Pancreas (tissue), 10 donors: ENCODE measurements at places on chromosomes 3 and 15. TPM values are rescaled to one million over a fixed set of nuclear protein-coding genes. Genes with fewer than 3 reads are reported as not detected.
A peak's percentile ranks its signal among the peaks of the same experiment; 100 is the strongest.

DNA sequence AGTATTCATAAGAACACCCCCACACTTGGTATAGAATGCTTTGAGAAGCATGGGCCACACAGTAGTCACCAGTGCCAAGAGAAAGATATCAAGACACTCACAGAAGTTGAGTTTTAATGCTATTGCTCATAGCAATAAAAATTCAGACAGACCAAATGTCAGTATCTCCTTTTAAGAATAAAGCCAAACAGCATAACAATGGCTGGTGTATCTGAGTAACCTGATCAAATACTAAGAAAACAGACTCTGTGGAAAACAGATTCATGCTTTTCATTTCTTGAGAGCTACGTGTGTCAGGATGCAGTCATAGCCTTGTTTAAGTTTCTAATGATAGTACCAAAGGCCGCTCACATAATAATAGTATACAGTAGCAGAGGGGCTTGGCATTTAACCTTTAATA, 778.5 kb downstream of the MECOM start:
- H3K4me1 ChIP-seq: no peaks in the 10 kb centered on the region
- H3K27me3 ChIP-seq: no peaks in the 10 kb centered on the region
- no peak overlapping the region for H3K4me3 ChIP-seq

GRCh38 chr15:63605816-63606215, 8.6 kb downstream of the FBXL22 start:
- DNase-seq: no peak
- peaks cover 15% of the 10 kb centered on the region for H3K36me3 ChIP-seq
- H3K4me3 ChIP-seq: no peak overlapping the region
- H3K27me3 ChIP-seq: no peaks in the 10 kb centered on the region
- H3K4me1 ChIP-seq: no peaks in the 10 kb centered on the region
- no peak overlapping the region for H3K27ac ChIP-seq

The PDZRN3 gene
- polyA plus RNA-seq: 5.0 TPM

- no peak overlapping the region for H3K27ac ChIP-seq
- DNase-seq: no peak
- no peaks in the 10 kb centered on the region for H3K4me1 ChIP-seq
- no peak overlapping the region for H3K4me3 ChIP-seq
- H3K27me3 ChIP-seq: no peaks in the 10 kb centered on the region
- H3K36me3 ChIP-seq: no peaks in the 10 kb centered on the region
Observed at GRCh38 chr3:104392327-104392726, 974.4 kb upstream of the ALCAM start.

The P2RY13 gene
- polyA plus RNA-seq: 0.12 TPM

The FANCD2 gene
- polyA plus RNA-seq: 2.6 TPM

- no peaks in the 10 kb centered on the region for H3K4me1 ChIP-seq
- no peak overlapping the region for H3K4me3 ChIP-seq
- H3K27me3 ChIP-seq: no peaks in the 10 kb centered on the region
- DNase-seq: no peak
Observed at GRCh38 chr3:25423780-25424588, 4.1 kb upstream of the RARB start.

The DPPA2 gene
- polyA plus RNA-seq: not detected

- no peaks in the 10 kb centered on the region for H3K4me1 ChIP-seq
- no peak overlapping the region for H3K27ac ChIP-seq
- no peaks in the 10 kb centered on the region for H3K36me3 ChIP-seq
- H3K4me3 ChIP-seq: no peak overlapping the region
Observed at GRCh38 chr3:129615751-129616281, 9.3 kb upstream of the PLXND1 start.

DNA sequence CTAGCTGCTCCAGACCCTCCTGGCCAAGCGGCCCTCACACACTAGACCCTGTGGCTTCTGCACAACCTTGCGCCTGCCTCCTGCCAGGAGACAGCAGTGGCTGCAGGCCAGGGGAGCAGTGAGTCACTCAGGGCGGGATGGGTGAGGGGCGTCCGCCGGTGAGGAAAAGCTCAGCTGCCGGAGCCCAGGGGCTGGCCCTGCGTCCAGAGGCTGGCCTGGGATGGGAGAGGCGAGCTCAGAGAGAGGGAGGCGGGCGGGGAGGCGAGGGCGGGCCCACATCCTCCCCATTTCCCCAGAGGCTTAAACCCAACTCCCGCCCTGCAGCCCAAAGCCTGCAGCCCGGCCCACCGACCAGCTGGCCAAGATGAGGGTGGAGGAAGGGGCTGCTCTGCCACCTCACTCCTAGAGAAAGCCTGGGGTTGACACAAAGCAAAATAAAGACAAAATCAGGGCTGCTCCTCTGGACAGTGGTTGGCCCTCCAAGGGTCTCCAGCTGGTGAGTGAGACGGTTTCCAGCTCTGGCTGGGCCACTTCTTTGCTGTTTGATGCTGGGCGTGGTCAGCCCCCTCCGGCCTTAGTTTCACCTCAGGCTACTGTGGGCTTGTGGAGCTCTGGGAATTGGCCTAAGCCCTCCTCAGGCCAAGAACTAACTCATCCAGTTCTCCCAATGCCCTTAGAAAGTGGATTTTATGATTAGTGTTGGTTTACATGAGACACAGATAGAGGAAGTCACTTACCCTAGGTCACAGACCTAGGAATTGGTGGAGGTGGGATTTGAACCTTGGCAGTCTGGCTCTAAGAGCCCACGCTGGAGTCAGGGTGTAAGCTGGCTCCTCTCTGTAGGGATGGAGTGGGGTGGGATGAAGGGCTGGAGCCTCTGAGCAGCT, 50.6 kb downstream of the IQSEC1 start:
- no peaks in the 10 kb centered on the region for H3K36me3 ChIP-seq
- peaks cover 10% of the 10 kb centered on the region for H3K4me1 ChIP-seq
- H3K4me3 ChIP-seq: no peak overlapping the region
- H3K27ac ChIP-seq: no peak overlapping the region
- DNase-seq: no peak

DNA sequence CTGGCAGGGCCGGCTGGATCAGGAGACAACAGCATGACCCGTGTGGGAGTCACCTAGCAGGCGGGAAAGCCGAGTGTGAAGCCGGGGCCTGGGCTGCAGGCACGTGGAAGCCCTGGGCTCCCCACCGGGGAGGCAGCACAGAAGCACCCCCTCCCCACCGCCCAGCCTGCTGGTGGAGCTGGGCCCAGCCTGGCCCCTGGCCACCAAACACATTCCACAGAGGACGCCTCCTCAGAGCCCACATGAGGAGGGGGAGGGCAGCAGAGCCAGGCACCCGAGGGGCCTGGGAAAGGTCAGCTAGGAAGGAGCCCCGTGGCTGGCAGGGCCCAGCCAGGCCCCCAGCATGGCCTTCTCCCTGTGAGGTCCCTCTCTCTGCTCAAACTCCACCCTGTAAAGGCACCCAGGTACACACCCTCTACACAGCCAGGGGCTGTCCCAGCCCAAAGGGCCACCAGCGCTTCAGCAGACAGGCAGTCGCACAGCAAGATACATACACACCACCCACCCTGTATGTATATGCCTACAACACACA, 4.5 kb downstream of the PLXNB1 start:
- H3K27me3 ChIP-seq: no peaks in the 10 kb centered on the region
- peak; percentile 61 for DNase-seq
- H3K4me3 ChIP-seq: no peak overlapping the region
- H3K36me3 ChIP-seq: no peaks in the 10 kb centered on the region
- H3K4me1 ChIP-seq: no peaks in the 10 kb centered on the region
- peak overlapping the region; percentile 47 for H3K27ac ChIP-seq

DNA sequence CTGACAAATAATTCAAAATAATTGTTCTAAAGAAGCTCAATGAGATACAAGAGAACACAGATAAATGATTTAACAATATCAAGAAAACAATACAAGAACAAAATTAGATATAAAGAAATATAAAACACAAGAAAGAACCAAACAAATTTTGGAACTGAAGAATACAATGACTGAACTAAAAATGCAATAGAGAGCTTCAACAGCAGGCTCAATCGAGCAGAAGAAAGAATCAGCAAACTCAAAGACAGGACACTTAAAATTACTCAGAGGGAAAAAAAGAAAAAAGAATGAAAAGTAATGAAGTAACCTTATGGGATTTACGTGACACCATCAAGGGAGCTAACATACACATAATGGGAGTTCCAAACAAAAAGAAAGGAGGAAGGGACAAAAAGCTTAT, 32.1 kb downstream of the CCDC54 start:
- H3K4me3 ChIP-seq: no peak overlapping the region
- no peaks in the 10 kb centered on the region for H3K36me3 ChIP-seq
- H3K4me1 ChIP-seq: no peaks in the 10 kb centered on the region
- H3K27ac ChIP-seq: no peak overlapping the region

The FETUB gene
- polyA plus RNA-seq: not detected

The MPI gene
- 15.9 TPM for polyA plus RNA-seq

The SPESP1 gene
- 0.80 TPM for polyA plus RNA-seq

The GNAT1 gene
- not detected for polyA plus RNA-seq

DNA sequence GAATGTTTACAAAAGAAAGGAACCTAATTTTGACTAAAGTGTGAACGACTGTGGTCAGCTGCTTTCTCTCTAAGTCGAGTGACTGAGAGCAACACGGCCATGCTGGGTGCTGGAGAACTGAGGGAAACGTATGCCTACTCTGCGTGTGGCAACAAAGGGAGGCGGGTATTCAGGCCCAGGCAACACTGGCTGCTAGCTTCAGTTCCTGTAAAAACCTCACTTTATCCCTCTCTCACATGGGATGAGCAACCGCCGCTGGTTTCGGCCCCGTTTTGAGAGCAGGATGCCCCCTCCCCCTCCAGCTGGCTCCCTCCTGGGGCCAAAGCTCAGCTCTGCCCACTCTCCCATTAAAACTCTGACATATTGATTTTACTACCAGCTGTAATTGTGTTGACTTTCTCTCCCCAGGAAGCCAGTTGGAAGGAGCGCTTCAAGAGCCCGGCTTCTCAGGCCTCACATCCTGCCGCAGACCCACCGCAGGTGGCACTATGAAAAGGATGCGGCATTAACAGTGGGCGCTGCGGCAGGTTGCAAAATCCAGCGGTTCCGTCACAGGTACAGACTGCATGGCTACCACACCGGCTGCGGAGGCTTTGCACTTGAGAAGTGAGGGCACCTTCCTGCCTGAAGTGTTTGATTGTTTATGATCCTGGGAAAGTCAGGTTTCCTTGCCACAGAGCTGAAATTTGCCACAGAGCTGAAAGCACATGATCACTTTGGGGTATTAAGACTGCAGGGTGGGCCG, 12.7 kb downstream of the PLXND1 start:
- peak overlapping the region; percentile 62 for H3K27ac ChIP-seq
- no peak for DNase-seq
- no peak overlapping the region for H3K4me3 ChIP-seq
- no peaks in the 10 kb centered on the region for H3K27me3 ChIP-seq
- H3K36me3 ChIP-seq: no peaks in the 10 kb centered on the region

The TRIM42 gene
- polyA plus RNA-seq: not detected

DNA sequence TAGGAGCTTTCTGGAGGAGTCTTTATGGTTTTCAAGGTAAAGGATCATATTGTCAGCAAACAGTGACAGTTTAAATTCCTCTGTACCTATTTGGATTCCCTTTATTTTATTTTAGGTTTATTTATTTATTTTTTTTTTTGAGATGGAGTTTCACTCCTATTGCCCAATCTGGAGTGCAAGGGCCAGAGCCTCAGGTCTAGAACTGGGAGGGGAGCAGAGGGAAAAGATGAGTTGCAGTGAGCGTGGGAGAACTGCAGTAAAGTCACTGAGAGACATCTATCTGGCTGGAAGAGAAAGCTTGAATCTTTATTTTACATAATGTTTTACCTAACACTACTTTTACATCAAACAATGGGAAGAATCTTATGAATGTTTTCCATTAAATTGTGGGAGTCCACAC, 49.5 kb upstream of the GK5 start:
- DNase-seq: no peak
- H3K4me1 ChIP-seq: no peaks in the 10 kb centered on the region
- no peaks in the 10 kb centered on the region for H3K36me3 ChIP-seq

The ANKDD1A gene
- 2.2 TPM for polyA plus RNA-seq

- no peaks in the 10 kb centered on the region for H3K4me1 ChIP-seq
- DNase-seq: no peak
- no peaks in the 10 kb centered on the region for H3K27me3 ChIP-seq
- no peaks in the 10 kb centered on the region for H3K36me3 ChIP-seq
Observed at GRCh38 chr15:96992817-96993216, 662.3 kb downstream of the NR2F2 start.

- no peak overlapping the region for H3K4me3 ChIP-seq
- no peak for DNase-seq
- H3K4me1 ChIP-seq: peaks cover 11% of the 10 kb centered on the region
- H3K27ac ChIP-seq: no peak overlapping the region
Observed at GRCh38 chr3:13080591-13080990, 7.4 kb upstream of the IQSEC1 start.

- no peak overlapping the region for H3K27ac ChIP-seq
- H3K36me3 ChIP-seq: no peaks in the 10 kb centered on the region
- H3K4me1 ChIP-seq: peaks cover 4% of the 10 kb centered on the region
- no peak for DNase-seq
Observed at GRCh38 chr3:52232279-52233107, 6.5 kb downstream of the TWF2 start.

DNA sequence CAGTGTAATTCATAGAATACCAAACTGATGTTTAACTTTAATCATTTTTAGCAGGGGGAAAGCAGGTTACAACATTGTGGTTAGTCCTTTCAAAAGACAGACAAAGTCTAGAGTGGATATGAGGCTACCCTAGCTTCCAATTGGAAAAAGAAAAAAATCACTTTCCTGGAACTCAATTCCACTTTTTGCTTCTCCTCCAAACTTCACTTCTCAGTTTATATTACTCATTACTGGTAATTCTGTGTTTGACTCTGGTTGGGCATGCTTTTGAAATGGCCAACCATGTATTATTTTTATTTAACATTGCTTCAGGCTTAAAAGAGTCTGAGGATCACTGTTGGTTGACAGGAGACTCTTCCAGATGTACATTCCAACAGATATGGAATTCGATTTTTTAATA, 84.8 kb downstream of the RAP2B start:
- H3K36me3 ChIP-seq: no peaks in the 10 kb centered on the region
- no peak overlapping the region for H3K4me3 ChIP-seq
- H3K27me3 ChIP-seq: no peaks in the 10 kb centered on the region
- no peak for DNase-seq
- H3K4me1 ChIP-seq: no peaks in the 10 kb centered on the region

- H3K4me1 ChIP-seq: no peaks in the 10 kb centered on the region
- H3K27ac ChIP-seq: no peak overlapping the region
- H3K4me3 ChIP-seq: no peak overlapping the region
Observed at GRCh38 chr15:87917480-87917879, 339.1 kb downstream of the NTRK3 start.

The ARGFX gene
- not detected for polyA plus RNA-seq
